ENCODE measurements at places on chromosomes 4 and X.

- no peak for DNase-seq
These were observed 209.2 kb downstream of the GLUD2 start for GRCh38 chrX:121256647-121257046.

DNA sequence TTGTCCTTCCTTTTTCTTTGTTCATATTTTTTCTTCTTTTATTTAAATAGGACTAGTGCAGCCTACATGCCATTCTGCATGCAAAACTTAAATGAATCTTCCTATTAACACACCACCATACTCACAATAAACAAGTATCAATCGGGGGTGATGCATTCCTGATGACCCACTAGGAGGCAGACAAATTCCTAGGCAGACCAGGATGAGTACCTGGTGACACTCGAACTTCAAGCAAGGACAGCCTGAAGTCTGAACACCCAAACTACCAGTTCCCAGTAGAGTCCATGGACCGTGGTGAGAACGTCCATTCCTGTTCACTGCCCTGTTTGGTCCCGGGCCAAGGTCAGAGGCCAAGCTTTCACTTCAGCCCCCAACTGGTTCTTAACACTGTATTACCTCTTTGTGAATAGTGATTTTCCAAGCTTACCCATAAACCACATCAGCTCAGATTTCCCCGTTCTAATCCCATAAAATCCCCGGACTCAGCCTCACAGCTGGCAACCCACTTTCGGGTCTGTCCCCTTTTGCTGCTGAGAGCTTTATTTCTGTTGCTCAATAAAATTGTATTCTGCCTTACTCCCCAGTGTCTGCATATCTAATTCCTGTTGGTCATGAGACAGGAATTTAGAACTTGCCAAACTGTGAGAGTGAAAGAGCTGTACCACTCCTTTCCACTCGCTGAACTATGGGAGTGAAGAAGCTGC, 1286.6 kb downstream of the FSTL5 start:
- no peak for DNase-seq

DNA sequence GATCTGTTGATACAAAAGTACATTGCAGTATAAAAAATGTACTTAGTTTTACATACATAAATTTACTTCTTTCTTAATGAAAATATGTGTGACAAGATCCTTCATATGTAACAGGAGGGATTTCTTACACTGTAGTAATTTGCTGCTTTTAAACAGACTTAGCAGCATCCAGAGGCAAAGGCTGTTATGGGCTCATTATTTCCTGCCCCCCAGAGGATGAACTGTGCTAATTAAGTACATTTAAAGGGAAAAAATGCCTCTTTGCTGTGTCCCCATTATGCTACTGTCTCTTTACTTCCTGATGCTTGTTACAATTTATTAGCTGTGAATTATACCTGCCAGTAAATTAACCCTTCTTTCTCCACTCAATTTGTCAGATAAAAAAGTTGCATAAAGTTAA, 47.1 kb downstream of the NDST3 start:
- no peak for DNase-seq

DNA sequence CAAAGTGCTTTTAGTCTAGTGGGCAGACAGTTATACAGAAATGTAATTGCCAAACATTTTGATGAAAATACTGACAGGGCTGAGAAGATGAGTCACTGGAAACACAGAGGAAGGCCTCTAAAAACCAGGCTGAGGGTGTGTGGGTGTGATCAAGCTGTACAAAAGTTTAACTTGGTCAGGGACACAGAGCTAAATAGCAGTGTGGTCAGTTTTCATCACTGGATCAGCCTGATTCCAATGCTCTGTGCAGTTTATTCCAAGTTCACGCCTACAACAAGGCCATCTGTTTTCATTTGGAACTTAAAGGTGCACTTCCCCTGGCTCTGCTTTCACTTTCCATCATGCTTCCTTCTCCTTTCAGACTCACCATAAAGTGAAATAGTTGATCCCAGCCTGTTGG, 10.6 kb downstream of the CENPVL3 start:
- no peak for DNase-seq

GRCh38 chrX:150157291-150157690, 205.8 kb upstream of the MAMLD1 start:
- DNase-seq = no peak

DNA sequence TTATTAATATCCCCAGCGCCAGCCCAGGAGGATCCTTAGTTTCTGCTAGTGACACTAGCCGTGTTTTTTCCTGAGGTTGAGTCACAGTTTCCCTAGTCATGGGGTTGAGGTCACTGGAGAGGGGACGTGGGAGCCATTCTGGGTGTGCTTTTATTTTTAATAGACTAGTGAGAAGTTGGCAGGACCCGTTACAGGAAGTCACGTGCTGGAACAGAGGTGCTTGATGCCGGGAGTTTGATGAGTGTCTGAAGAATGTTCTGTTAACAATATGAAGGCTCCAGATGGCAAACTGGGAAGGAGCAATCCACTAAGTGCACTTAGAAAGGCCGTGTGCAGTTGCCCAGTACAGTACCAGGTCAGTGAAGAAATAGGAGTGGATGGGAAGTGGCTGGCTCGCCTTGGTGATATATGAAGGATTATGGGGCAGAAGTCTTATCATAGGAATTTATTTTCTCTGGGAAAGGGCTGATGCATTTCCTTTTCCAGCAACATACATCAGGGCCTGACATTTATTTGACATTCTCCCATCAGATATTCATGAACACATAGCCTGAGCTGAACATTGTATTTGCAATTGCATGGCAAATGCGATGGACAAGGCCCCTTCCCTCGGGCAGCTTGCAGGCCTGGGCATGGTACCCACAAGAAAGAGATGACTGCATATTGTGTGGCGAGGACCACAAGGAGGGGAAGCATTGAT, 291.8 kb downstream of the FBXW7 start:
- DNase-seq = no peak

DNA sequence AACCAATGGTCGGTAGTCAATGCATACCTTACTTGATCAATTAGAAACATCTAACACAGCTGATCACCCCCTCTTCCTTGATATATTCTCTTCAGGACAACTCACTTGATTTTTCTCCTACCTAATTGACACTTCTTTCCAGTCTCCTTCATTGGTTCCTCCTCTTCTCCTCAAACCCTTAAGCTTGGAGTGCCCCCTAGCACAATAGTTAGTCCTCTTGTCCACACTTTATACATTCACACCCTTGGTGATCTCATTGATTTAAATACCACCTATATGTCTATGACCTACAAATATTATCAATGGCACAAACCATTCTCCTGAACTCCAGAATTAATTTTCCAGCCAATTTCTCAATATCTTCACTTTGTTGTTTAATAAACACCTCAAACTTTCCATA, 724.0 kb downstream of the ADGRL3 start:
- no peak for DNase-seq

DNA sequence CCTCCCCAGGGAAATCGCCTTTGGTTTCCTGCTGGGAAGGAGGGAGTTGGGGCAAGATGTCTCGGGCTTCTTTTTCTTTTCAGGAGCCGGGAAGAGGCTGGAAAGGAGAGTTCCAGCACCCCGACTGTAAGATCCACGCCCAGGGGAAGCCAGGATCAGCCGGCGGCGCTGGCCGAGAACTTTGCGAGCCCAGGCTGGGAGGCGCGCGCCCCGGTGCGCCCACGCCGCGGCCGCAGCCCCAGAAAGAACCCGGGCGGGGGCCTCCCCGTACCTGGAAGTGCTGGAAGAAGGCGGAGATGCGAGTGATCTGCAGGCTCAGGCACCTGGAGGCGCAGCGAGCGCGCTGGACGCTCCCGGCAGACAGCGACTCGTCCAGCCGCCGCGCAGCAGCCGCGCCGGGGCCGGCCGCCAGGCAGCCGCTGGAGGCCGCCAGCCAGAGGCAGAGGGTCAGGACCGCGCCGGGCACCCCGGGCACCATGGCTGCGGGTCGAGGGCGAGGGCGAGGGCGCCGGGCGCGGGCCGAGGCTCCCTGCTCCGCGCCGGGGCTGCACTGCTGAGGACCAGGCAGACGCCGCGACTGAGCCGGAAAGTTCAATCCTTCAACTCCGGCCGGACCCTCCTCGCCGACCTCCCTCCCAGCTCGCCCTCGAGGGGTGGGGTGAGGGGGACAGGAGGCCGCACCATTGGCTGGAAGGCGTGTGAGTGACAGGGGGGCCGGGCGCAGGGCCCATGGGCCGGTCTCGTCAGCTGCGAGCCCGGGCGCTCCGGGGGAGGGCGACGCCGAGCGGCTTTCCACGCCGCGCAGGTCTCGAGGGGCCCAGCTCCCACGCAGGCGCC, at the start of gene ANOS1:
Gene ANOS1, minus strand, starts transcription at position 579 of the 837 bp plus-strand sequence. Its CDS starts 101 bp downstream, at position 478.
- no peak for DNase-seq

DNA sequence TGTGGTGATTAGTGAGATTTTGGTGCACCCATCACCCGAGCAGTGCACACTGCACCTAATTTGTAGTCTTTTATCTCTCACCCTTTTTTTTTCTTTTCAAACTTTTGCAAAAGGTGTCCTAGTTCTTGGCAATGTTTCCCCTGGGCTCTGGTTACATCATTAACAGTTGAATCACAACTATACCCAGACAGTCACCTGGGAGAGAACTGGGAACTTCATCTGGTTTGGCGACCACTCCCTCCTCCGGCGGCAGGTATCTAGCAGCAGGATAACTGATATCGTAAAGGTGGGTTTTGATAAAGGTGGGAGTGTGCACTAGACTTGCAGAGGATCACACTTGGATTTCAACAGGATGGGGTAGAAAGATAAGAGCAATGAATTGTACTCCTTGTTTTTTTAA, 140.5 kb downstream of the CHIC2 start:
- DNase-seq = no peak

GRCh38 chrX:8377041-8377440, 87.6 kb upstream of the VCX3B start:
- DNase-seq = no peak

DNA sequence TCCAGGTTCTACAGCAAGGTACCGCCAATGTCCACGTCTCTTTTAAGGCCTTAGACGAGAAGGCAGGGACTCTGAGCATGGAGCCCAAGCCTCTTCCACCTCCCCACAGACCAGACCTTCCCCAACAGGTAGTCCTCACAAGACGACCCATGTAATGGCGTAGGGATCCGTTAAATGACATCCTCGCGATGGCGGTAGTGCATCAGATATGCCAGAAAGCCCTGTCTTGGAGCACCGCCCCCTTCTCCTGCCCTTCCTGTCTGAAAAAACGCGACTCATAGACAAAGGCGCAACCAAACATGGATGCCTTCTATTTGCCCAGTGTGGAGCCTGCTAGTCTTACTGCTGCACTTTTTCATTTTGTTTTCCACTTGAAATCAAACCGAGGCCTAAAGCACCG, 185.4 kb downstream of the OR13H1 start:
- peak; percentile 83 for DNase-seq

GRCh38 chr4:108854786-108855185, 91.9 kb upstream of the ETNPPL start:
- DNase-seq = no peak

GRCh38 chr4:18846313-18846712, 824.8 kb upstream of the LCORL start:
- no peak for DNase-seq
